ENCODE measurements at places on chromosomes 6 and 20.
A peak's percentile ranks its signal among the peaks of the same experiment; 100 is the strongest.

GRCh38 chr6:109769213-109769612 lies 78.1 kb downstream of the FIG4 start:
- DNase-seq, result no peak

DNA sequence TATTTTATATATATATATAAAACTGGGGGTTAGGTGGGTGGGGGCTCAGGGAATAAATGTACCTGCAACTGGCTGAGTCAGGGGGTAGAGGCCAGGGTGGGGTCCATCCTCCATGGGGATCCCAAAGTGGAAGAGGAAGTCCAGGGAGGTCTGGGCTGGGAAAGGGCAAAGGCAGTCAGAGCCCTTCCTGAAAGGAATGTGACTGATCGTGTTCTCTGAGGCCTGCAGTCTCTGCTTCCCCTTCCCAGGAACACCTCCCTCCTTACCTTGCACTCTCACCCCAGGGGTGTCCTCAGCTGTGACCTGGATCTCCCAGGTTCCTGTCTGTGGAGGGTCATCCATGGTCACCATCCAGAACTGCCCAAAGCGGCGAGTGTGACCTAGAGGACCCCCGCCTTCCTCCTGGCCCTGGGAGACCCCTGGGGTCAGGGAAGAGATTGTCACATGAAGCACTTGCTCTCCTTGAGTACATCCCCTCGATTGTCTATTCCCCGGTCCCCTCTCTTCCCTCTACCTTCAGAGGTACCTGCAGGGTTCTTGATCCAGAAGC lies 4.7 kb downstream of the SAPCD1 start:
- DNase-seq, result no peak

DNA sequence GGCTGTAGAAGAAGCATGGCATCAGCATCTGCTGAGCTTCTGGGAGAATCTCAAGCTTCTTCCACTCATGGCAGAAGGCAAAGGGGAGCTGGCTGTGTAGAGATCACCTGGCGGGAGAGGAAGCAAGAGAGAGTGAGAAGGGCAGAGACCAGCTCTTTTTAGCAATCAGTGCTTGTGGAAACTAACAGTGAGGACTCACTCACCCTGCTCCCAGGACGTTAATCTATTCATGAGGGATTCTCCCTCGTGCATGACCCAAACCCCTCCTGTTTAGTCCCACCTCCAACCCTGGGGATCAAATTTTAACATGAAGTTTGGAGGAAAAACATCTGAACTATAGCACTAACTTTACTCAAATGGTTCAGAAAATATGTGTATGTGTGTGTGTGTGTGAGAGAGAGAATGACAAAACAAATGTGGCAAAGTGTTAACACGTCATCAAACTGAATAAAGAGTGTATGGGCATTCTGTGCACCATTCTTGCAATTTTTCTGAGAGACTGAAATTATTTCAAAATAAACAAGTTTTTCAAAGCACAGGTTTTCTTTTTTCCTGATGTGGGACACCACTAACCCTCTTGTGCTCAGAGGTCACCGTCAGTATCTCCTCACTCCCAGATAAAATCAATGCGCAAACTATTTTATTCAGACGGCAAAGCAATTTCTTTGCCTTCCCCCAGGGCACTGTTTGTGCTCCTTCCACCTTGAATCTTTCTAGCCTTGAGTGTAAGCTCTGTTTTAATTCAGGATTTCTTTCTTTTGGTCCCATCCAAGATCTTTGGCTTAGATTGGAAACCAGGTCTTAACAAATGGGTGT lies 23.2 kb upstream of the XRN2 start:
- no peak for DNase-seq

DNA sequence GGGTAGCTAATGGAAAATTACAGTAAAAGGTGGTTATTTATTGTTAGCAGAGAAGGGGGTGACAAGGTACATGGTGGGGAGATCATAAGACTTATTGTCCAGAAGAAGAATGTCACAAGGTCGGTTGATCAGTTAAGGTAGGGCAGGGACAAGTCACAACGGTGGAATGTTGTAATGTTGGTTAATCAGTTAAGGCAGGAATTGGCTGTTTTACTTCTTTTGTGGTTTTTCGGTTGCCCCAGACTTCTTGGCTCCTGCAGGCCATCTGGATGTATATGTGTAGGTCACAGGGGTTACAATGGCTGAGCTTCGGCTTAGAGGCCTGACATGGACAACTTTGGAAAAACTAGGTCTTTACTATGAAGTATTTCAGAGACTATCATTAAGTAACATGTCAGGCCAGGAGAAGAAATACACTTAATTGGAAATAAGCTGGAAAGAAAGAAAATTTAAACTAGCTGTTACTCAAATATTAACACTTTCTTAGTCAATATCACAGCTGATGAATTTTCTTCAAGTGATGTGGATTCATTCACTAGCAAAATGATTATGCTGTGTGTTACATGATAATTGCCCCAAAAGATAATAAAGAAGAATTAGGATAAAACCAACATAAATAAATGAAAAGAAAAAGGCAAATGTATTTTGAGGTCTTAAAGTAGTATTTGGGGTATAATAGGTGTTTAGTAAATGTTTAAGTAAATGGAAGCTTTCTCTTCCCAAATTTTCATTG lies 4.4 kb downstream of the AIG1 start:
- DNase-seq, result no peak

DNA sequence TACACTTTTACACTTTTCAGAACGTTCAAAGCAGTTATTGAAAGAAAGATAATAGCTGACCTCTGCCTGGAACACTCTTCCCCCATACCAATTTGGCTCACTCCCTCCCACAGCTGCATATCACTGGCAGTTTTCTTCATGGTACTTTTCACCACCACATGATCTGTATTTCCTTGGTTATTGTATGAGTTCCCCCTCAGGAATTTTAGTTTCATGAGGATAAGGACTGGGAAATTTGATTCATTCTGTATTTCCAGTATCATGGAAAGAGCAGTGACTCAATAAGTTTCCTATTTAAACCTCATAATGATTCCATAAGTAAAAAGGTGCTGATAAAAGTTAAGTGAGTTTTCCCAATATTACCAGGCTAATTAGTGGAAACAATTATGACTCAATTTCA lies 16.0 kb downstream of the HTR1B start:
- no peak for DNase-seq

DNA sequence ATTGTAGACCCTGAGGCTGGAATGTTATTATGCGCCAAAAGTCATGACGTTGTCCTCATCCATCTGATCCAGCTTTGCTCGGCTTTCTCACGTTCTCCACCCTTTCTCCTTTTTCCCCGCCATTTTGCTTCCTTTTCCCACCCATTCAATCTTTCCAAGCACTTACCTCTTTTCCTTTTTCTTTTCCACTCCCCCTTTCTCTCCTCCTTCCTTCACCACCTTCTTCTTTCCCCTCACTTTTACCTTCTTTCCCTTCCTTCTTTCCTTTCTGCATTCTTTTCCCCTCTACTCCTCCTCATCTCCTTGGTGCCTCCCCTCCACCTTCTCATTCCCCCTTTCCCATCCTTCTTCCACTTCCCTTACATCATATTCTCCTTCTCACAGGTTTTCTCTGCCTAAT lies 304.8 kb upstream of the TSHZ2 start:
- DNase-seq, result no peak

DNA sequence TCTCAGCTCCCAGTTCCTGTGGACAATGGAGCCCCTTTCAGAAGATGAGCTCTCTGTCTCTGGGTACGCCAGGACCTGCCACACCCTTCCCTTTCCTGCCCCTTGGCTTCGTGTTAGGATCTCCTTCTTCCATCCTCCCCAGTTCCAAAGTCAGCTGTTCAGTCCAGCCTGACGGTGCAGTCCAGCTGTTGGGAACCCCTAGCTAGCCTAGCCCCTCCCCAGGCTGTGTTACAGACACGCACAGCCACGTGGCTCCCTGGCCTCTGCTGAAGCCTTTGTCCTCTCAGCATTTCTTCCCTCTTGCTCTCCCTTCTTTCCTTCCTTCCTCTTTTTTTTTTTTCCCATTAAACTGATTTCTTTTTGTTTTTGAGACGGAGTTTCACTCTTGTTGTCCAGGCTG lies 12.4 kb upstream of the TFAP2C start:
- DNase-seq, result no peak

GRCh38 chr20:59777814-59778575 lies 155.4 kb downstream of the SYCP2 start:
- peak; percentile 67 for DNase-seq

GRCh38 chr20:9160331-9160730 lies 91.4 kb downstream of the PLCB4 start:
- no peak for DNase-seq

- no peak for DNase-seq
Measured at GRCh38 chr6:91240878-91241603, 654.2 kb upstream of the MAP3K7 start.

GRCh38 chr6:14614631-14615030 lies 497.1 kb downstream of the CD83 start:
- DNase-seq, result no peak

DNA sequence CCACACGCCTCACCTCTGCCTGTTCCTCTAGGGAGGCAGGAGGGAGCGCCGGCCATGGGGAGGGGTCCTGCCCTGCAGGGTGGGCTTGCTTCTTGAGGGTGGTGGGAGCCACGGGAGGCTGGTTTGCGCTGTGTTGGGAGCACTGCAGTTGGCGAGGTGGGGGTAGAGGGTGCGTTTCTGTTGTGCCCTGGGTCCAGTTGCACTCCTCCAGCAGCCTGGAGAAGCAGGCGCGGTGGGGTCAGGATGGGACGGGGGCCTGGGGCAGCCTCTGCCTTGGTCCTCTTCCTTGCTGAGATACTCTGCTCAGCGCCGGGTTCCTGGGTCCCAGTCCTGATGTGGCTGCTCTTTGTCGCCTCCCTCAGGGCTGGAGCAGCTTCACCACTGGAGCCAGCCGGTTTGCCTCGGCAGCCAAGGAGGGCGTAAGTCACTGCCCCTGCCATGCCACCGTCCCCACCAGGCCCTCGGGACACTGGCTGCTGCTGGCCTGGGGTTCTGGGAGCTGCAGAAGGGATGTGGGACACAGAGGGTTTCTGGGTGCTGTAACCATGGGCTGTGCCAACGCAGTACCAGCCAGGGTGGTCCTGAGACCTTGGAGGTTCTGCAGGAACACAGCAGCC lies 8.4 kb downstream of the ARFGAP1 start:
- DNase-seq, result no peak

DNA sequence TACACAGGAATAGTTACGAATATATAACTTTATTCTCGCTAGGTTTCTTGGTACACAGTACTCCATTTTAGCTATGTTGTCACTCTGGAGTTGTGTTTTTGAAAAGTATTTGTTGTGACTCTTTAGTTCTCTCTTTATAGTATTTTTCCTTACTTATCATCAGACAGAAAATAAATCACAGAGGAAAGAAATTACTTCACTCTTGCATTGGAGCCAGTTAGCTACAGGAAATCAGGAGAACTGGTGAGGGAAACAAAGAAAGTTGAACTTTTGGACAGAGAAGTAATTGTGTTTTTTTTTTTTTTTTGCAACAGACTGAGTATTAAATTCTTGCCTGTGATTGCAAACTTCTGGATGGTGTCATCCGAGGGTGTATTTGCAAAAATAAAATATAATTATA lies 33.9 kb downstream of the DSE start:
- no peak for DNase-seq

DNA sequence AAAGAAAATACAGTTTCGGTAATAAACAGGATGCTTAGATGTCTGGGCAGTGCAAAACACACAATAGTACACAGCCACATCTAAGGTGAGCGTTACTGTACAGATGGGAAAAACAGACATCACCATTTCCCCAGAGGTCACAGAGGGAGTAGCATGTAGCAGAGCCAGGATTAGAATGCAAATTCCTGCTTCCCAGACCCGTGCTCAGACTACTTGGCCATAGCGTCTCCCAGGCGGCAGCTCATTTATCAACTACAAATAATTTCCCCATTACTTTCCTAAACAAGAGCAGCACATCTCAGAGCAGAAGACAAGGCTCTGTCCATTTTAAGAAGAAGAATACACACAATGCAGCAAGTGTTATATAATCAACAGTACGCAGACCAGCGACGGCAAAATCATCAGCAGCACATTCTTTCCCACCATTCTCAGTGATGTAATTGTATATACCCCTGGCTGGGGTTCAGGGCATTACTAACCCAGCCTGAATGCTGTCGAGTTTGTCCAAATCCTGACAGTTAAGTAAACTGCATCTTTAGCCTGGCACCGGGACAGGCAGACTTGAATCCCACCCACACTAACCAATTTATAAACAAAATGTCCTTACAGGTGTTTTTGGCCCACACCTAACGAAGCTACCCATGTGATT lies 61.9 kb downstream of the CNKSR3 start:
- DNase-seq, result no peak

DNA sequence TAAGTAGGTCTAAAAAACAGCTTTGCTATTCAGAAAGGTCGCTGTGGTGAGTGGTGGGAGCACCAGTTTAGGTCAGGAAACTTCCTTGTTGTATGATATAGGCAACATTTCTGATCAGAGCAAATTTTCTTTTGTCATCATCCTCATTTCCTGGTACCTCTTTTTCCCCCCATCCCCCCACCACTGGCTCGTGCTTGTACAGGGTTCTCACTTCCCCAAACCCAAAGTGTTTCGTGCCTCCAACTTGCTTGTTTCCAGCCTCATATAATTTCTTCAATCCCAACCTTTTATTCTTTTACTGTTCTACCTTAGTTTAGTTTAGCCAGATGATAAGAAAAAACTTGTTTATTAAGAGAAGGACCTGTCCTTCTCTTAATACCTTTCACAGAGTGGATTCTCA lies 209.4 kb upstream of the JAG1 start:
- DNase-seq, result no peak

DNA sequence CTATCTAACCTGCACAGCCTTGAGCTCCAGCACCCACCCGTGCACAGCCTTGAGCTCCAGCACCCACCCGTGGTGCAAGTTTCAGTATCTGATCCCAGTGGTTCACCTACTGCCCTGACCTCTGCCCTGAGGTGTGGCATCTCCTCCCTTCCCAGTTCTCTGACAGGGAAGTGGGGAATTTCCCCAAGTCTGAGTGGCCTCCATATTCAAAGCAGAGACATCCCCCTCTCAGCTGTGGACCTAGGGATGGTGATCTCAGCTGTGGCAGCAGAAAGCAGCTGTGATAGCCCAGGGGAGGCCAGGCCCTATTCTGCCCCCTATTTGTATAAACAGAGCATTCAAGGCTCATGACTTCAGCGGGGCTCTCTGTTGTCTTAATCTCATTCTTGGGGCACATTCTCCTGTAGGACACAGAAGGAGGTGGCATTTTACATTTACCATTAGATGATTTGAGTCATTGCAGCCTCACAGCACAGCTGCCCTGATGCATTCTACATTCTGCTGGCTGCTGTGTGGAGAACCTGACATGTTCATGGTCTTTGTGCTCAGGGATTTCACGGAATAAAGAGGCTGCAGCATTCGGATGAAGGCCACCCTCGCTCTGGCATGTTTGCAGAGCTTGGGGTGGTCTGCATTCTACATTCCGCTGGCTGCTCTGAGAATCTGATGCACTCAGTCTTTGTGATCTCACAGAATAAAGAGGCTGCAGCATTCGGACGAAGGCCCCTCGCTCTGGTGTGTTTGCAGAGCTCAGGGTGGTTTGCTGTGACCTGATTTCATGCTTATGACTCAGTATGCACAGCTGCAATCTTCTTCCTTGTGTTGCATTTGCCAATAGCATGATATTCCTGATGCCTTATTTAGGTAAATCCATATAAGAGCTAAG lies 16.9 kb downstream of the GPR31 start:
- no peak for DNase-seq

Data from cardiac septum (tissue), 1 donor.